ENCODE measurements at places on chromosomes 11 and 22. TPM values are rescaled to one million over a fixed set of nuclear protein-coding genes. Genes with fewer than 3 reads are reported as not detected.
A peak's percentile ranks its signal among the peaks of the same experiment; 100 is the strongest.

DNA sequence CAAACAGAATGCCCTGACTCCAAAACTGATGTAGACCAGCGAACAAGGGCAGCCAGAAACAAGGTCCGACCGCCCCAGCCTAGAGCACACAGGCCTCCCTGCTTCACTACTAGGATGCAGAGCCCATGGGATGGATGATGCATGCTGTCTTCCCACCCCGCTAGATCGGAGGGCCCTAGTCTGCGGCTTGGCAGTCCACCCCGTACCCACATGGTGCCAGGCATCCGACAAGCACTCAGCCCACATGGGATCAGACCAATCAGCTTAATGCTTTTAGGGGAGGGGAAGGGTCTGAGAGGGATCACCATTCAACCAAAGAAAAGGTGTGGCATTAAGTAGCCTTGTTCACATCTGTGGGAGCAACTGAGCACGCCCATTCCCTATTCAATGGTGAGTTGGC lies 30.6 kb downstream of the PISD start:
- peak; percentile 32 for DNase-seq

GRCh38 chr11:126655807-126656128 lies 300.3 kb downstream of the ST3GAL4 start:
- DNase-seq = no peak

- DNase-seq = peak; percentile 86
Measured at GRCh38 chr22:38353142-38353629, 36.0 kb upstream of the CSNK1E start.

- DNase-seq = no peak
Measured at GRCh38 chr11:128116447-128116846, 470.9 kb downstream of the ETS1 start.

DNA sequence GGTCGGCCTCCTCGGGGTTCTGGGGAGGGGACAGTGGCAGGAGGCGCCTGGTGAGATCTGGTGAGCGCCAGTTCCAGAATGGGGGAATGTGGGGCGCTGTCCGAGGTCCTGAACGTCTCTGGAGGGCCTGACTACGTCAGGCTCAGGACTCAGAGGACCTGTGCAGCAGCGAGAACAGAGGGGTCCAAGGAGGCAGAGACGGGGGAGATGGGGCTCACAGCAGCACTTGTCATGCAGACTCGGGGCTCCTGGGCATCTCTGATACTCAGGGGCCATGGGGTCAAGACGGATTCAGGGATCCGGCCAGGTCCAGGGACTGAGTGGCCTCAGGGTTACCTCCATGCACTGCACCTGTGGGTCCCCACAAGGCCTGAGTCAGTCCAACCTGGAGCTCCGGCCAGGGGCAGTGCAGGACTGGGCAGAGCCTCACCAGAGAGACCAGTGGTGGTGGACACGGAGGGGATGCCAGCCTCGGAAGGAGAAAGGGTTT lies 92.2 kb downstream of the BRD1 start:
- DNase-seq = no peak

- DNase-seq = no peak
Measured at GRCh38 chr11:132621976-132622580, 910.2 kb downstream of the OPCML start.

GRCh38 chr11:2731130-2732125 lies 31.6 kb upstream of the KCNQ1OT1 start:
- DNase-seq = no peak

DNA sequence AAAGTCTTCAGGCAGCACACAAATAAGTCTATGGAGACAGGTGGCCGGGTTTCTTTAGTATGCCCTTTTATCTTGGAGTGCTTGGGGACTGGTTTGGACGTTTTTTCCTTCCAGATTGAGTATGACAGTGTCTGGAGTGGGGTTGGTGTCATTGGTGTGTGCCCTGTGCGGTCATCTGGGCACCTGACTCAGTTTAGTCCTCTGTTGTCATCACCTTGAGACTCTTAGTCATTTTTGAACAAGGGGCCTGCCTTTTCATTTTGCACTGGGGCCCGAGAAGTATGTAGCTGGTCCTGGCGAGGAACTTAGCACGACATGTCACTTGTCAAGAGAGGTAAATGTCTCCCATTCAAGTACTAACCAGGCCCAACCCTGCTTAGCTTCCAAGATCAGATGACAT lies 27.2 kb upstream of the MYO18B start:
- no peak for DNase-seq

DNA sequence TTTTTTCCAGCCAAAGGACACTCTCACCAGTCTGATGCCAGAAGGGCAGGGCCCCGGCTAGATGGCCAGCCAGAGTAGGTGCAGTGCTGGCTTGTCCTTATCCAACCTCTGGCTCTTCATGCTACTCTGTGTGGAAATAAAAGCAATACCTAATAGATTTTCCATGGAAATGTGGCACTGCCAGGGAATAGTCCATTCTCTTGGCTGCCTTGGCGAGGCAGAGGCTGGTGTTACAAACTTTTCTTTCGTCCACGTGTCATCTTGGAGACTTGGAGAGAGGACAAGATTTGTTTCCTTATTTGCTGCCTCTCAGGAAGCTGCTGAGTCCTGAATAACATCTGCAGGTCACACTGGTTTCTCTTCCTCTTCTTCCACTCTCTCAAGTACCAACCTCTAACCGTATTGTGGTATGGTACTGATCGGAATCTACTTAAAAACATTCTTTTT lies 17.2 kb upstream of the C1QTNF4 start:
- no peak for DNase-seq

DNA sequence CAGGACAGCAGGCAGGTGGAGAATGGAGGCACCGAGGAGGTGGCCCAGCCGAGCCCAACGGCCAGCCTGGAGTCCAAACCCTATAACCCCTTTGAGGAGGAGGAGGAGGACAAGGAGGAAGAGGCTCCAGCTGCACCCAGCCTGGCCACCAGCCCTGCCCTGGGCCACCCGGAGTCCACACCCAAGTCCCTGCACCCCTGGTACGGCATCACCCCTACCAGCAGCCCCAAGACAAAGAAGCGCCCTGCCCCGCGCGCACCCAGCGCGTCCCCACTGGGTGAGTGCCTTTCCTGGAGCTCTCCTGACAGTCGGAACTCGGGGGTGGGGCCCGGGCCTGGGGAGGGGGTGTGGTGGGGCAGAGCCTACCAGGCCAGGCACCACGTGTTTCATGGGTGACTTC lies 19.7 kb downstream of the MICALL1 start:
- peak; percentile 31 for DNase-seq

DNA sequence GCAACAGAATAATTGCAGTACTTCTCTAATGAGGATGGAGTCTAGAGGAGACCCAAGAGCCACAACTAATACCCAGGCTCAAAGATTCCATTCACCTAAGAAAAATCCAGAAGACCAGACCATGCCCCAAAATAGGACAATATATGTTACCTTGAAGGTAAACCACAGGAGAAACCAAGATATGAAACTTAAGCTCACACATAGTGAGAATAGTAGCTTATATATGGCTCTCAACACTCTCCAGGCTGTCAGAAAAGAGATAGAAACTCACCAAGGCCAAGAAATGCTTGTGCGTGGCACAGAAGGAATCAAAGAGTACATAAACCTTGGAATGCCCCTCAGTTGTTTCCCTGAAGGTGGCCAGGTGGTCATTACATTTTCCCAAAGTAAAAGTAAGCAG lies 9.1 kb downstream of the FAM111A start:
- DNase-seq = no peak

DNA sequence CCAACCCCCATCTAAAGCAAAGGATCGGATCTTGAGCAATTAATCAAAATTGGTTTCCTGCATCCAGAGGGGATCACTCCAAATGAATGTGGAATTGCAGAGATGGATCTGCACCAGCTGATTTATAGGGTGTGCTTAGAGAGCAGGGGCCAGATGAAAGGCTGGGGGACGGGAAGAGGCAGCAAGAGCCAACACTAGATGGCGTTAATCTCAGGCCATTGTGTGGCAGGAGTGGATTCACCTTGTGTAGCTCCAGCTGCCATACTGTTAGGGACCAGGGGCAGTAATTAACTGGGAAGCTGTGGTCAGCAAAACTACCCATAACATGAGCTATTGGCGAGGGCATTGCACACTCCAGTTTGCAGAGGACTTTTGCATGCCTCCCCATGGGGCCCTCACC lies 35.6 kb downstream of the SERPINH1 start:
- DNase-seq = no peak

DNA sequence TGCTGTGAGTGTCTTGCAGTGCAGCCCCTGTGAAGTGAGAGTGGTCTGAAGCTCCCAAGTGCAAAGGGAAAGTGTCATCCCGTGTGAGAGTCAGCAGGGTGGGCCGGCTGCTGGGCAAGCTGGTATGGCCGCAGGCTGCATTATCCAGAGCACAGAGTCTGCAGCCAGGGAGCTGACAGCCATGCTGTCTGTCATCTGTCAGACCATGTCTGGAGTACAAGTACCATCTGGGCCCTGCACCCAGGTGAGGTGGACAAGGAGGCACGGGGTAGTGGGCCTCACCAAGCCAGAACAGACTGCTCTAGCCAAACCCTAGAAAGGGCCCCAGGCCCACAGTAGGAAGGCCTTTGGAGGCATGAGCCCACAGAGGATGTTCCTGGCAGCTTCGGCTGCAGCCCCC lies 20.2 kb downstream of the LMO1 start:
- DNase-seq = no peak

DNA sequence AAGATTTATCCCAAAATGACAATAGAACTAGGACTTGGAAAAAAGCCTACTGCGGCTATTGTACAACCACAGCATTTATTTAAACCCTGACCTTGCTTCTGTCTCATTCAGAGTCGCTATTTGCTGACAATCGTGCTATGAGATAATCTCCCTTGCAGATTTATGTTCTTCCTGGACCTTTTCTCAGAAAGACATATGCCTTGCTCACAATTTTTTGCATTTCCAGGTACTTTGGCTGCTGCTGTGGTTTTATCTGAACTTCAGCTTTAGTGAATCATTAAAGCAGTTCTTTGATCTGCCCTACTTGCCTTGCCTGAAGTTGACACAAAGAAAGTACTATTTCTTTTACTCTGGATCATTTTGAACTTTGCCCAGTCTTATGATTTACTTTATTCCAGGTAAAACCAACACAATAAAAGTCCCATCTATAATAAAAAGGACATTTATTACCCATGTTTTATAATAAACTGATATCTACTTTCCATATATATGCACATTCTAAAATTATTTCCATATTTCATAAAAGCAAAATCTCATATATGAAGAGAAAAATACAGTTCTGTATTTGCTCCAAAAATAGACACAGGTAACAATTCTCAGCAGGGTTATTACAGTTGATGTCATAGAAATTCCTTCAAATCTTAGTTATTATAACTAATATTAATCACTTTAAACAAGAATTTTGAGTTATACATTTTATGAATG lies 63.4 kb upstream of the CARD18 start:
- no peak for DNase-seq

DNA sequence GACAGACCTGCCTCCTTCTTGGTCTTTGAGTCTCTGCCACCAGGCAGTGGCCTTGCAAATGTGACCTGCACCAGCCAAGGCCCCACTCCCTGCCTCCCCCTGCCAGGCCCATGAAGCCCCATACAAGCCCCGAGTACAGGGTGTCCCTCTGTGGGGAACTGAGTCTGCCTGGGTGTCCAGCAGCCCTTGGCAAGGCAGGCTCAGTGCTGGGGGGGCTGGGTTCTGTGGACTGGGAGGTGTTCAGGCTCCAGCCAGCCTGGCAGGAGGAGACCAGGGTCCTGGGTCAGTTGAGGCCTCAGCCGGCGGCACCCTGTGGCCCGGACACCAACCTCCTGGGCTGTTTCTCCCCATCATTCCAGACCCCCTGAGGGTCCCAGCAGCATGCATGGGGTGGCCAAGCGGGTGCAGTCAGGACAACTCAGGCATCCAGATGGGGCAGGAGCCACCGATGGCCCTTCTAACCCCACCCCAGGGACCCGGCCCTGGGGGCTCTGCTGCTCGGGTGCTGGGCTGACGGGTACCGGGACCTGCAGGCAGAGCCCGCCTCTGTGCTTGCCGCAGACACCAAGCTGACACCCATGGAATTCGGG lies 5.7 kb downstream of the MUC5AC start:
- no peak for DNase-seq

DNA sequence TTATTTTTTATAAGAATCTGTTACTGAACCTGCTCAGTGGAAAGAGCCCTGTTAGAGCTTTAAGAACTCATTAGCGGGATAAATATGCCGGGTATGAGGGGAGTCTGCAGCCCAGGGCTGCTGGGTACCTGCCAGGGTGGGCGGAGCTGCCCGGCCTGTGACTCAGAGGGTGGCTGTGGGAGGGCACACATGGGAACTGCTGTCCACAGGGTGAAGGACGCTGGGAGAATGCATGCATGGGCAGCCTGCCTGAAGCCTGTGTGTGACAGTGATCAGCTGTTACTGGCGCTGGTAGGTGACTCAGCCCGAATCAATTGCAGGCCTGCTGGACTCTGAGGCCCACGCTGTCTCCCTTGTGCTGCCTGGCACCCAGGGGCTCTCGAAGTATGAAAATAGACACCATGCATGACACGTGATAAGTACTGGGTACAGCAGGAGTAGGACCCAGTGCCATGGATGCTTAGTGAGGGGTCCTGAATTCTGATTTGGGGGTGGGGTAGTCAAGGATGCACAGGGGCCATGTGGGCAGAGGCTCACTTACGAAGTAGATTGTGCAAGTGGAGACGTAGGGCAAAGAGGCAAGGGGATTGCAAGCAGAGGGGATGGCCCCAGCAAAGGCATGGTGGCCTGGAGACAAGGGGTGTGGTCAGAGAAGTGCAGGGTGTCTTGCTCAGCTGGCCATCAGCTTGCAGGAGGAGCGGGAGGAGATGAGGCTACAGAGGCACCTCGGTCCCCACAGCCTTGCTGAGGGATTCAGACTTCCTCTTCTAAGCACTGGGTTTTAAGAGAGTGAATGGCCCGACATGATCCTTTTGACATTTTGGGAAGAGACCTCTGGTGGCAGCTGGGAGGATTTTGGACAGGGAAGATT lies 36.5 kb downstream of the GRIK4 start:
- peak; percentile 45 for DNase-seq

DNA sequence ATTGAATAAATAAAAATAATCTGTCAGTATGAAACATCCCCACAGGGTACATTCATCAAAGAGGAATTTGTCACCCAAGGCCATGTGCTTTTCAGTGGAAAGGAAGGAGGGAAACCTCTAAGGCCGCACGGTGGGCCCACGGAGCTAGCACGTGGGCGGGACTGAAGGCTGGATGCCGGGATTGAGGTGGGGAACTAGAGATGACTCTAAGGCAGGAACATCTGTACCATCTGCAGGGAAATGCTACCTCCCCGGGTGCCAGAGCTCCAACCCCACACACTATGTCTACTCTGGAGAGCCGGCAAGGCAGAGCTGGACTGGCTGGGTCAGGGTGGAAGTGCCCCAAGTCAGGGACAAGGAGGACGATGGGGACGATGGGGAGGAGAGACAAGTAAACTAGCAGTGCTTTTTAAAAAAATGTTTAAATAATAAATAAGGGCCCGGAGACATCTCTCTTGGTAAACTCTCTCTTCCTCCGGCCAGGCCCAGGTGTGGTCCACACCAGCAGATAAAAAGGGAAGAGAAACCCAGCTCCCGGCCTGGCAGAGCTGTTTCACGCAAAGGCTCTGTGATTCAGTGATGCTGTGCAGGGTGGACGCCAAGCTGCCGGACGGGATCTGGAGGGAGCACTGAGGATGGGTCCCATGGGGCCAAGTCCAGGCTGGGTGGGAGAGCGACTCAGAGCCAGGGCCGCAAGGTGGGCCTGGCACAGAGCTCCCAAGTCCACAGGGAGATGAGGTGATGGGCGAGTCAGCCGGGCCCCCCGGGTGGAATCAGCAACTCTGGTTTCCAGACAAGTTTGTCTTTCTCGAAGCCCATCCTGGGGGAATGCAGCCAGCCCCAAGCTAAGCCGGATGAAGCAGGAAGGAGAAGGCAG lies 5.8 kb downstream of the LIF start:
- no peak for DNase-seq

- DNase-seq = no peak
Measured at GRCh38 chr11:17385926-17386325, 2.5 kb downstream of the KCNJ11 start.

USP2 gene
- total RNA-seq = 0.65 TPM

TEX12 gene
- total RNA-seq = not detected

TRIM6 gene
- 5.3 TPM for total RNA-seq

TYMP gene
- 109 TPM for total RNA-seq

GAL gene
- total RNA-seq = not detected

PUS3 gene
- total RNA-seq = 15.5 TPM
